Ascending aorta (tissue), 2 donors: ENCODE measurements at places on chromosomes 3 and 15. TPM values are rescaled to one million over a fixed set of nuclear protein-coding genes. Genes with fewer than 3 reads are reported as not detected.

DNA sequence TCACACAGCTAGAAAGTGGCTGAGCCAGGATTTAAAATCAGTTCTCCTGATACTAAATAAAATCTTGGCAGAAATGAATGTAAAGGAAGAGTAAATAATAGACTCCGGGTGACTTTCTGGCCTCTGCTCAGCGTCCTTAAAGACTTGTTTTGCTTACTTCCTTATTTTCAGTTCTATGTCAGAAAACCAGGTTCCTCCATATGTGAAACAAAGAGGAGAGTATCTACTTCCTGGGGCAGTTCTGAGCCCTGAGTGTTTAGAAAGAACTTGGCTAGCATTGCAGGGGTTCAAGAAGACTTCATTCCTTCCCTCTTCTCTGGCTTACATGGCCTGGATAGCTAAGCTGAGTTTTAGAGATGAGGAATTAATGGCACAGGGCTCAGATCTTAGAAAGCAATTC lies 222.8 kb upstream of the TLE3 start:
- no peaks in the 10 kb centered on the region for H3K27me3 ChIP-seq
- no peak overlapping the region for H3K4me3 ChIP-seq
- H3K4me1 ChIP-seq, result no peaks in the 10 kb centered on the region
- DNase-seq, result no peak
- H3K36me3 ChIP-seq, result no peaks in the 10 kb centered on the region

DNA sequence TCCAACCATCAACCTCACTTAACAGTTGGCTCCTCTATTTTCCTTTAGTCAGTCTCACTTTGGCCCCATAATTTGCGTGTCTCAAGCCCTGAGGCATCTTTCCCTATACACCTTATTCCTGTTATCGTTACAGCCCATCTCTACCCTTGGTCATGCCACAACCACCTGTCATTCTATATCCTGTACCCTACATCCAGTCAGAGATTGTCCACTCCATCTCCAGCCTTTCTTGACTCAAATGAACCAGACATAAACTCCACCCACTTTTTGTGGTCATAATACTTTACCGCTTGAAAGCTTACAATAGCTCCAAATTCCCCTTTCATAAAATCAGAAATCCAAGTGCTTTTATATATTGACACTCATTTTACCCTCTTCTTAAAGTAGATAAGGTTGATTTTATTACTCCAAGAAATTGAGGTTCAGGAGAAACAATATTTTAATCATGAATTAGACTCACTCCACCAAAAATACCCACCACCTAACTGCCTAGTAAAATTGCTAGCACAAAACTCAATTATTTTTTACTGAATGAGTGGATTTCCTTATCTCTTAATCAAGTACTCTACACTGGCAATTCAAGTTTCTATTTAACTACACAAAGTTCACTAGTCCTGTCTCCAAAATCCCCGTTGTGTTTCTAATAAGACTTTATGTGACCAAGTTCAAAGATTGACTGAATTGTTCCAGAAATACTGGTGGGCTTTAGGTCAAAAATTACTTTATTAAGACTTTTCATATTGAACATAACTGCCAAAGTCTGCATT lies 9.1 kb downstream of the CCR4 start:
- no peak for DNase-seq
- H3K27ac ChIP-seq, result no peak overlapping the region
- no peaks in the 10 kb centered on the region for H3K36me3 ChIP-seq
- no peaks in the 10 kb centered on the region for H3K4me1 ChIP-seq
- no peaks in the 10 kb centered on the region for H3K27me3 ChIP-seq
- H3K4me3 ChIP-seq, result no peak overlapping the region

The GOLGA8S gene
- total RNA-seq, result not detected

The MUSTN1 gene
- 132 TPM for total RNA-seq

GRCh38 chr3:77553240-77553639 lies 513.3 kb downstream of the ROBO2 start:
- H3K27me3 ChIP-seq, result no peaks in the 10 kb centered on the region
- H3K4me3 ChIP-seq, result no peak overlapping the region
- no peak for DNase-seq
- H3K4me1 ChIP-seq, result no peaks in the 10 kb centered on the region
- no peaks in the 10 kb centered on the region for H3K36me3 ChIP-seq
- H3K27ac ChIP-seq, result no peak overlapping the region

DNA sequence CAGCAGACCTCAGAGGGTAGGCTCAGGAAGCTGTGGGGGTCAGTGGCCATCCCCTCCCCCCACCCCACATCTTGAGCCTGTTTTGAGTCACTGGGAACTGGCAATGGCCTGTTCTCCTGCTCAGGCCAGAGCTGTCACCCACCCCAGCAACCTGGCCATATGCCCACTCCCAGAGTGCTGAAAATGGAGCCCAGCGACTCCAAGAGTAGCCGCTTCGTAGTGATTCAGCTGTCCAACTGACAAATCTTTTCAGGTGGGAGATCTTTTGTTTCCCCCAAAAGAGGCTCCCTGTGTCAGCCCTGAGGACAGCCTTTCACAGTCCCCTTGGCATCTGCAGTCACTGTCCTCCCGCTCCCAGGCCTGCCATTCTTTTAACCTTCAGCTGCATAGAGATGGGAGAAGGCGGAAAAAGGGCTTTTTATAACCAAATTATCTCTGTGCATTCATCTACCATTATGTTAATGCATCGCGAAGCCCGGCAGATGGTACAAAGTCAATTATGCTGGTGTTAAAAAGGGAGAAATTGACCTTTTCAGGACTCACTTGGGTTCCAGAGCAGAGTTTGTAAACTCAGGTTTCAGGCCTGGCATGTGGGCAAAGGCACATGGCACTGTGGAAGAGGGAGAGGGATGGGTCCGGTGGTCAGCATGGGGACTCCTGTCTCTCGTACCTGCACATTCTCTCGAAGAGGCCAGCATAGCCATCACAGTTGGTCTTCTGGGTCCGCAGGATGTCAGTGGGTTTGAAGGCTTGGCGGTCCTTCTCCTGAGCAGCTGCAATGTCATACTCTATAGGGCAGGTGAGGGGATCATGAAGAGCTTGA lies 32.1 kb downstream of the KY start:
- no peaks in the 10 kb centered on the region for H3K27me3 ChIP-seq
- DNase-seq, result no peak
- H3K27ac ChIP-seq, result no peak overlapping the region

GRCh38 chr15:44593042-44593736 lies 56.2 kb downstream of the EIF3J start:
- no peaks in the 10 kb centered on the region for H3K27me3 ChIP-seq
- peaks cover 76% of the 10 kb centered on the region for H3K36me3 ChIP-seq
- no peak for DNase-seq
- H3K27ac ChIP-seq, result no peak overlapping the region
- no peak overlapping the region for H3K4me3 ChIP-seq

DNA sequence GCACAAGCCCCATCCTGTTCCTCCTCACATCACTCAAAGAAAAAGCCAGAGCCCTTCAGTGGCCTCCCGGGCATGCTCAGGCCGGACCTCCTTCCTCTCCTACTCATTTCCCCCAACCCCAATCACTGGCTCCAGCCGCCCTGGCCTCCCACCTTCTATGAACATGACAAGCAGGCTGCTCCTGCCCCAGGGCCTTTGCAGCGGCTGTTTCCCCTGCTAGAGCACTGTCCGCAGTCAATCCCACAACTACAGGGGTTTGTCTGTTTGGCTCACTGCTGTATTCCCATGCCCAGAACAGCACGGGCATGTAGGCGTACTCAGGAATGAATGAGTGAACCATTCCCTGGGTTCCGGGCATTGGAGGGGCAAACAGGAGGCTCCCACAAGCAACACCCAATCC lies 139.8 kb upstream of the PRR20G start:
- peak; percentile 33 for DNase-seq
- no peaks in the 10 kb centered on the region for H3K36me3 ChIP-seq
- H3K27me3 ChIP-seq, result no peaks in the 10 kb centered on the region
- H3K4me3 ChIP-seq, result no peak overlapping the region
- H3K27ac ChIP-seq, result no peak overlapping the region

DNA sequence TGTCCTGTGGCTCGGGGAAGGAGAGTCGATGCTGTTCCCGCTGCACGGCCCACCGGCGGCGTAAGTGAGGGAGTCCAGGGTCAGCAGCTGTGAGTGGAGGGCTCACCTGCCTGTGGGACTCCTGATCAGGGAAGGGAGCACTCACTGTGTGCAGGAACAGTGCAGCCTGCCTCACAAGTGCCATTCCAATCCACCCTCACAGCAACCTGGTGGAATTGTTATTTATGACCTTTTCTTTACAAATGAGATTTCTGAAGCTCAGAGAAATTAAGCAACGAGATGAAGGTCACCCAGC lies 9.0 kb downstream of the CHRD start:
- no peaks in the 10 kb centered on the region for H3K4me1 ChIP-seq
- H3K27me3 ChIP-seq, result no peaks in the 10 kb centered on the region
- no peak for DNase-seq
- no peaks in the 10 kb centered on the region for H3K36me3 ChIP-seq

The UPK1B gene
- not detected for total RNA-seq

DNA sequence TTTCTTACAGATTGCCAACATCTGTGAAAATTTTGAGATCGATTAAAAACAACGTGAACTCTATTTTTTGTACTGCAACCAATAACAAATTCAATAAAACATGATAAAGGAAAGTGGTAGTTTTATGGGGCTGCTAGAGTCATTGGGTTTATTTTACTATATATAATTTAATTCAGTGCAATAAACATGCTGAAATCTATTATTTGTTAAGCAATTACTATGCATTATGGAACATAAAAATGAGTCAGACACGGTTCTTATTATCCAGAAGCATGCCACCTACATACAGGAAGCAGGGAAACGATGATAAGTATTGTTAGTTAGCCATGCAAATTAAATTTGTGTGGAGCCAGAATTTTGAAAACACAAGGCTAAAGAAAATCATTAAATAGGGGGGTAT lies 27.2 kb downstream of the NPHP3 start:
- DNase-seq, result no peak
- H3K27ac ChIP-seq, result no peak overlapping the region
- H3K36me3 ChIP-seq, result peaks cover 96% of the 10 kb centered on the region
- H3K4me3 ChIP-seq, result no peak overlapping the region
- no peaks in the 10 kb centered on the region for H3K4me1 ChIP-seq

The ATP13A3 gene
- total RNA-seq, result 53.6 TPM

DNA sequence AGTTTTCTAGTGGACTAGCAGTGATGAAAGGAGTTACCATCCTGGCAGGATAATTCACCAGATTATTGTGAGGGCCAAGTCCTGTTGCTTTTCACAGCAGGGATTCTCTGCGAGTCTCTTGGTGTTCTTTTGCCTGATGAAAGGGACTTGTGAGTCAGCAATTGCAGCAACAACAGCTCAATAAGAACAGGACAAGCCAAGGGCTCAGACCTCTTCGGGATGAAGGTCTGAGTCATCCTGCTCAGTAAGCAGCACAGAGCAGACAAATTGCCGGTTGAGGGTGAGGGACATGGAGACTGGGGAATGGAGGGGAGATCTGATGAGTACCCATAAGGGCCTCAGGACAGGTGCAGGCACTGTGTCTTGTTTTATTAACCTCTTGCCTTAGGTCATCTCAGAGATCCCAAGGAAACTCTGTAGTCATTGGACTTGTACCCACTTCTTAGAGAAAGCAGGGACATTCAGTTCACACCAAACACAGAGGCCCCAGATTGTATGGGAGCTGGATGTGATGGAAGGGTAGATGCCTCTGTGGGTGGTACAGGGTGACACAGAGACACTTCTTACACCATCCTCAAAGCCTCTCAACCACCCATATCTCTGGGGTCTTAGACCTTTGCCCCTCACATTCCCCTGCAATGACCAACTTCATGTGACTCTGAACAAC lies 173.8 kb upstream of the TLE3 start:
- no peaks in the 10 kb centered on the region for H3K27me3 ChIP-seq
- peak overlapping the region; percentile 35 for H3K27ac ChIP-seq
- peaks cover 27% of the 10 kb centered on the region for H3K4me1 ChIP-seq
- H3K36me3 ChIP-seq, result no peaks in the 10 kb centered on the region
- no peak overlapping the region for H3K4me3 ChIP-seq
- peak; percentile 90 for DNase-seq

- no peaks in the 10 kb centered on the region for H3K4me1 ChIP-seq
- no peaks in the 10 kb centered on the region for H3K36me3 ChIP-seq
- H3K27me3 ChIP-seq, result no peaks in the 10 kb centered on the region
- DNase-seq, result no peak
- no peak overlapping the region for H3K4me3 ChIP-seq
Measured at GRCh38 chr3:104133630-104134029, 1233.1 kb upstream of the ALCAM start.

DNA sequence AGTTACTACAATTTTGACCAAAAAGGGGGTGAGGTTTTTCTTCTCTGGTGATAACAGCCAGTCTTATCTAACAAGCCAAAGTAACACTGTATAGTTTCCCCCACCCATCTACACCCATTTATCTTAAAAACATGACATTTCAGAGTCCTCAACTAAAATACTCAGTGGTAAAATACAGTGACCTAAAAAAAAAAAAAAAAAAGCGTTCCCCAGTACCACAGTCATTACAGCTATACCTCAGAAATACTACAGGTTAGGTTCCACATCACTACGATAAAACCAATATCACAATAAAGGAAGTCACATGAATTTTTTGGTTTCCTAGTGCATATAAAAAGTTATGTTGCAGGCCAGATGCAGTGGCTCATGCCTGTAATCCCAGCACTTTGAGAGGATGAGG lies 13.8 kb downstream of the DENND4A start:
- no peak overlapping the region for H3K27ac ChIP-seq
- DNase-seq, result no peak
- no peaks in the 10 kb centered on the region for H3K36me3 ChIP-seq
- H3K4me1 ChIP-seq, result no peaks in the 10 kb centered on the region
- no peak overlapping the region for H3K4me3 ChIP-seq
- no peaks in the 10 kb centered on the region for H3K27me3 ChIP-seq

- H3K27me3 ChIP-seq, result no peaks in the 10 kb centered on the region
- H3K36me3 ChIP-seq, result peaks cover 47% of the 10 kb centered on the region
- no peaks in the 10 kb centered on the region for H3K4me1 ChIP-seq
- no peak for DNase-seq
Measured at GRCh38 chr15:43067717-43068461, 37.9 kb downstream of the UBR1 start.

GRCh38 chr15:69482686-69483256 lies 30.2 kb downstream of the RPLP1 start:
- no peaks in the 10 kb centered on the region for H3K4me1 ChIP-seq
- H3K4me3 ChIP-seq, result no peak overlapping the region
- H3K27me3 ChIP-seq, result no peaks in the 10 kb centered on the region
- no peak overlapping the region for H3K27ac ChIP-seq

GRCh38 chr3:138222131-138222941 lies 35.2 kb downstream of the ARMC8 start:
- H3K27me3 ChIP-seq, result no peaks in the 10 kb centered on the region
- no peak overlapping the region for H3K27ac ChIP-seq
- H3K4me3 ChIP-seq, result no peak overlapping the region
- DNase-seq, result no peak

- no peaks in the 10 kb centered on the region for H3K27me3 ChIP-seq
- no peak overlapping the region for H3K4me3 ChIP-seq
- H3K4me1 ChIP-seq, result no peaks in the 10 kb centered on the region
- no peak overlapping the region for H3K27ac ChIP-seq
- no peaks in the 10 kb centered on the region for H3K36me3 ChIP-seq
Measured at GRCh38 chr3:116241677-116242076, 203.6 kb downstream of the LSAMP start.

The KCNMB3 gene
- 16.5 TPM for total RNA-seq
